ENCODE measurements at places on chromosomes 6 and 20.

- no peak for DNase-seq
Measured at GRCh38 chr20:44153636-44154043, 33.3 kb downstream of the JPH2 start.

DNA sequence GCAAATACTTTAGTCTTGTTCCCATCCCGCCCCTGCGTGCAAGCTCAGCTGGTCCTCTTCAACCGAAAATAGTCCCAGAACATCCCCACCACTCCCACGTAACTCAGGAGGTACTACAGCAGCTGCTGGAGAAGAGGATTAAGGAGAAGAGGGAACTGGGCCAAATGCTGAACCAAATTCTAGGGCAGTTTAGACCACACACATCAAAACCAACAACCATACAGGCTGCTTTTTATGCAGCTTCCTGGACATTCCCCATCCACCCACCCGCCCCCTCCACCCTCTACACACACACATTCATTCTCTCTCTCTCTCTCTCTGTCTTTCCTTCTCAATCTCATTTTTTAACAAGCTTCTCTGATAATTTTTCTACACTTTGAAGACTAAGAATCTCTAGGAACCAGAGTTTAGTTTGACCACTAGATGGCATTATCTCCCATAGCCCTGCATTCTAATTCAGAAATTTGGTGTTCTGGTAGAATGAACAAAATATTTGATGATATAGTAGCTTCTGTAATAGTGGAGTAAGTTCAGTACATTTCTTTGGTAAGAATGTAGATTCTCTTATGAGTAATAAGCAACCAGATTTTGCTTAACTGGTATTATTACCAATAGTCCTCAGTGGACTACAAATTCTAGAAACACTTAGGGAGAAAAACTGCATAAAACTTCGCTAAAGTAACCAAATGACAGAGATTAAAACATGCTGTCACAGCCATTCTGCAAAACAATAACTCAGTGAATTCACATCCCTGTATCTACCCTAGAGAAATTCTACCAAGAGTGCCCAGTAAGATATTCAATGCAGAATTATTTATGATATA lies 52.1 kb upstream of the BEND6 start:
- DNase-seq: peak; percentile 10

GRCh38 chr6:4809999-4810918 lies 34.1 kb downstream of the CDYL start:
- no peak for DNase-seq

GRCh38 chr6:154509421-154510143 lies 903 bp downstream of the CNKSR3 start:
- DNase-seq: no peak

- DNase-seq: peak; percentile 86
Measured at GRCh38 chr6:39770446-39770845, 21.7 kb upstream of the DAAM2 start.

GRCh38 chr6:143940011-143940597 lies 68.0 kb downstream of the PLAGL1 start:
- no peak for DNase-seq

- DNase-seq: no peak
Measured at GRCh38 chr6:7035837-7036249, 71.9 kb upstream of the RREB1 start.

- DNase-seq: no peak
Measured at GRCh38 chr6:16623029-16623653, 138.1 kb downstream of the ATXN1 start.

DNA sequence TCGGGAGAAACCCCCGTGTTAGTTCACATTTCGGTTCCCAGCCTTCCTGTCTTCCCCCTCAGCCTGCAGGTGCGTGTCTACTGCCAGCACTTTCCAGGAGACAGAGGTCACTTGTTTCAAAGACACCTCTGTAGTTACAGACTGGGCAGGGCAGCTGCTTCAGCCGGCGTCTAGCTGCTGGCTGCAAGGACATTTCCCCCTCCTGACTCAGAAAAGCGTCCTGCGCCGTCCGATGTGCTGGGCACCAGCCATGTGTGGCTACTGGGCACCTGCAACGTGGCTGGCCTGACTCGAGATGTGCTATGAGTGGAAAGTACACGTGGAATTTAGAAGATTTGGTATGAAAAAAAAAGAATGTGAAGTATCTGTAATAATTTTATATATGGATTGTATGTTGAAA lies 37.6 kb downstream of the RRBP1 start:
- DNase-seq: no peak

GRCh38 chr6:4928426-4928825 lies 75.4 kb downstream of the RPP40 start:
- DNase-seq: no peak

DNA sequence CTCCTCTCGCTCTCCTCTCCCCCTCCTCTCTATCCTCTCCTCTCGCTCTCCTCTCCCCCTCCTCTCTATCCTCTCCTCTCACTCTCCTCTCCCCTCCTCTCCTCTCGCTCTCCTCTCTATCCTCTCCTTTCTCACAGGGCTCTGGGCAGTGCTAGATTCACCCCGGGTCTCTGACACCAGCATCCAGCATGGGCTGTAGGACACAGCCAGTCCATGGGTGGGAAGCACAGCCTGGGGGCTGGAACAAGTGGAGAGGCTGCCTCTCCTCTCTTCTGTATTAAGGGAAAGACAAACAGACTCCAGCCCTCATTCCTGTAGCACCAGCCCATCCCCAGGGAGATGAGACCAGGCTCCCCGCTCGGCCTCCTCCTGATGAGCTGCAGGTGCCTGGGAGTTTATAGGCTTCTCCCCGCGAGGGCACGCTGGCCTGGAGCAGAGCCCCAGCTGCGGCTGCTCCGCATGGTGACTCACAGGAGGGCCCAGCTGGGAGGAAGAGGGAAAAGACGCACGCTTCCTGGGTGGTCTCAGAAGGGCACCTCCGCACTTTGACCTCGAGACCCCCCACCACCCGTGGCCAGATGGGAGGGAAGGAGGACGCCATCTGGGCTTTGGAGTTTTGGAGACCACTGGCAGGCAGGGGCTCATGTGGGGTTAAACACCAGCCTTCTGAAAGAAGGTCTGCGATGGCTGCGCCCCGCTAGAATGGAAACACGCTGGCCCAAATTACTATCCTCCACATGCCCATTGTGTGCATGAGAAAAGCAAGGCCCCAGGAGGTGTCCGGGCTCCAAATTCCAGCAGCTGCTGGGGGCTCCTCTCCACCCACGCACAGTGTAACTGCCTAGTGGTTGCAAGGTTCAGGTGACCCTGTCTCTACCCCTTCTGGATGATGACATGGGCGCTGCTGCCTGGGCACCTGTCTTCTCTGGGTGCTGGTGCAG lies 68.0 kb downstream of the BMP7 start:
- no peak for DNase-seq

DNA sequence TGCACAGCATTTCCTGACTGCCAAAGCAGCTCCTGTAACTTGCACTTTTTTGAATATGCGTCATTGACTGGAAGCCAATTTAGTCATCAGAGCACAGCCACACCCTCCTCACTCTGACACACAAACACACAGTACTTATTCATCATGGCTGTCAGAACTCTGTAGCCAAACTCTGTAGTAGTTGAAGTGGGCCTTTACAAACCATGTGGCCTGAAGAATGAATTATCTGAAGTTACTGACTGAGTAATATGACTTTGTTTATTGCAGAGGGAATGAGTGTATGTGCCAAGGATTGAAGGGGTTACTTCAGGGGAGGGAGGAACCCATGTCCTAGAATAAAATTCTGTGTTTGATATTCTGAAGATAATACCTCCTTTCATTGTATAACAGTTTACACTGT lies 102.7 kb downstream of the FIG4 start:
- DNase-seq: no peak

- no peak for DNase-seq
Measured at GRCh38 chr20:58944610-58945009, 36.4 kb upstream of the NELFCD start.

DNA sequence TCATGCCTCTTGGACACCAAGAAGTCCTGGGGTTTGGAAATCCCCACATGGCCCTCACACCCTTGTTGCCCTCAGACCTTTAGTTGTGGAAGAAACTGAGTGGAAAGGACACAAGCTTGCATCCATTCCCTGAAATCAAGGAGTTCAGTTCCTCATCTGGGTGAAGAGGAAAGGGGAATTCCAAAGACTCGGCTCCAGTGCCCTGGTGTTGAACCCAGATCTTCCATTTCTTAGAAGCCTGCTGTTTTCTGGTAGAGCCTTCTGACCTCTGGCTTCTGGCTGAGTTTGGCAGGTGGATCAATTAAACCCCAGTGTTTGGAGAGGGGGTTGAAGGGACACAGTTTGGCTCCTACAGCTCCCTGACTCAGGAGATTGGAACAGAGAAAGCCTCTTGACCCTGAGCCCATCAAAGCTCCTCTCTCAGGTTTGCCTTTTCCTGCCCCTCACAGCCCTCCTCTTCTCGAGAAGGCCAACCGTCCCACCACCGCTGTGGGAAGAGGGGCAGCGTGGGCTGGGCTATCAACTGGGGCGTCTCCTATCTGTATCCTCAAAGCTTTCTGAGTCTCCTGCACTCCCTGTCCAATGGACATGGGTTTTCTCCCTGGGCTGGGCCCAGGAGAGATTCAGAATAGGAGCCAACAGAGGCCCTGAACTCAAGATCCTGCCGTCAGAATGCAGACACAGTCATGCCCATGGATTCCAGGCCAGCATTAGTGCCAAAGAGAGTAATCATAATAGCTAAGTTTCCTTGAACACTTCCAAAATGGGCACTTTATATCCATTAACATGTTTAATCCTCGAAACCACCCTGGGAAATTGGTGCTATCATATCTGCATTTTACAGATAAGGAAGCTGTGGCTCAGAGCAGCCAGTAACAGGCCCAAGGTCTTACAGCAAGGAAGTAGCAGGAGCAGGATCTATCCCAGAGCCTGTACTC lies 146.2 kb downstream of the VEGFA start:
- no peak for DNase-seq

DNA sequence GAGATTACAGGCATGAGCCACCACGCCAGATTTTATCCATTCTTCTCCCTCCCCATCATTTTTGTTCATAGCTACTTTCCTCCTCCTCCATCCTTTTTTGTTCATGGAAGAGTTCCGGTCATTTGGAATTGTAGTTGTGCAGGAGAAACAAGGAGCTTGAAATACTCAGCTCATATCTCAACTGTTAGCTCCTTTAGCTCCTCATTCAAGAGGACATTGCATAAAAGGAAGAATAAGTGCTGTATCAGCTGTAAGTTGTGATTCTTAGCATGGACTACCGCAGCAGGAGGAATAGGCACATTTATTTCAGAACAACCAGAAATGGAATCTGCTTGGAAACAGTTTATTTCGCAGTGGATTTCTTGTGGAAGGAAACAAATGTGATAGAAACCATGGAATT lies 7.6 kb downstream of the STXBP5 start:
- DNase-seq: no peak

- DNase-seq: no peak
Measured at GRCh38 chr20:58018590-58018989, 209.9 kb downstream of the ANKRD60 start.

GRCh38 chr20:14959506-14960475 lies 622.4 kb upstream of the FLRT3 start:
- DNase-seq: no peak

- no peak for DNase-seq
Measured at GRCh38 chr6:98323605-98324004, 510.8 kb upstream of the POU3F2 start.

GRCh38 chr20:10271494-10272219 lies 53.0 kb downstream of the SNAP25 start:
- DNase-seq: no peak

- no peak for DNase-seq
Measured at GRCh38 chr6:48535582-48536009, 424.6 kb upstream of the PTCHD4 start.

GRCh38 chr6:54002116-54002515 lies 109.1 kb upstream of the MLIP start:
- no peak for DNase-seq

DNA sequence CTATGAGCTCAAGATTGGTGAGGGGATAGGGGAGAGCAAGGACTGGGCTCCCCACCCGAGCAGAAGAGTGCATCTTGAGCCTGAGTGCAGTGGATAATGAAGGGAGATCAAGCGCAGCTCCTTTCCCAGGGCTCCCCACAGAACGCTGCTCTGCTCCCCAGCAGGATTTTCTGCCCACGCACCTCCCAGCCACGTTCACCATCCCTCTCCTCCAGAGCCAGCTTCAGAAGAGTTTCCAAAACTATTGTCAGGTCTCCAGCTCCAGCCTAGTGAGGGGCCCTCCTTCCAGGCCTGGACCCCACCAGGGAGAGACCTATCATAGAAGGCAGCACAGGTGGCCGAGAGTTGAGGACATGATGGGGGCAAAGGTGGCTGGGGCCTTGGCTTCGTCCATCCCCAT lies 34.5 kb downstream of the FOXP4 start:
- no peak for DNase-seq

DNA sequence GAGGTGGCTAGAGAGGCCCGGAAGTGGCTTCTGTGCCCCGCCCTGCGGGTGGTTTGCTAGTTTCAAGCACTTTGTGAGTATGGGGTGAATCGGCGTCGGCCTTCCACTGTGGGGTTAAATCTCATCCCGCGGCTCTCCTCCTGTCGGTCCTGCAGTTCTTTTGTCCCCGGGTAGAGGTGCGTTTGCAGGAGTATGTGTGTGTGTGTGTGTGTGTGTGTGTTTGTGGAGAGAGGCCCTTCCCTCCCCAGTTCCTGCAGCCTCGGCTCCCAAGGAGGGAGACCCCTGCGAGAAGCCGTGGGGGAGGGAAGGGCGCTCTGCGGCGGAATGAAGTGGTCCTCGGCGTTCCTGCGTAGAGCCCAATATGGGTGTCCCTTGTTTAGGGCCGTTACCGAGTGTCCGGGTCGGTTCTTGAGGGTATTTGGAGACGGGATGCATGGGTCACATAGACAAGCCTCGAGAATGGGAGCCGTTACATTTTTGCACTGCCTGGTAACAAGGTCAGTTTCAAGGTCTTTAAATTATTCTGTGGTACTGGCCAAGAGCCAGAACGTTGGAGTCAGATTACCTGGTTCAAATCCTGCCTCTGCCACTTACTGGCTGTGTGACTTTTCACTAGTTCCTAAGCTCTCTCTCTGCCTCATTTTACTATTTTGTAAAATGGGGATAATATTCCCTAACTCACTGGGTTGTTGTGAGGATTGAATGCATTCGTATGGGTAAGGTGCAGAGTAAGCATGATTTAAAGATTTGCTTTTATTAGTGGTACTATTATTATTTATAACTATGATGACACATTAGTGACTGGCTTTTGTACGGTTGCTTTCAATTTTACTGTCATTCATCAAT lies at the start of gene ZKSCAN3:
TSS of gene ZKSCAN3 (plus strand) at position 56 of the 846 bp plus-strand sequence. CDS start 9,640 bp downstream, outside the sequence.
- peak; percentile 63 for DNase-seq

GRCh38 chr6:139659711-139660110 lies 285.3 kb upstream of the CITED2 start:
- no peak for DNase-seq
